CD4-positive, alpha-beta T cell treated with Interleukin-2 at 100 ng/mL for 4 hours (primary cell): ENCODE measurements at places on chromosomes 6 and 20.

DNA sequence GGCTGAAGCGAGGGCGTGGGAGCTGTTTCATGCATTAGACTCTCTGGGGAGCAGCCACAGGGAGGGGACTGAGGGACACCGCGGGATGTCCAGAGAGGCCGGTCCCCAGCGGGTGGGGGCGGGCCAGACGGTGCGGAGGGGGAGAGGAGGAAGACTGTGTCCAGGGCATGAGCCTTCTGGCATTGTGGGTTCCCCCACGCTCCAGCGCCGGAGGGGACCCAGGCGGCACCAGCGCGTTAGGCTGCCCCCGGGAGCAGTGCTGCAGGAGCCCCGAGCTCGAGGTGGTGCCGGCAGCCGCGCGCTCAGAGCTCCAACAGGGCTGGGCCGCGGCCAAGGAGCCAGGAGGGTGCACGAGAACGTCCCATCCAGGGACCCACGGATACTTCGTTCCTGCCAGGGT lies 14.4 kb downstream of the SLC22A3 start:
- no peak for DNase-seq

- no peak for DNase-seq
Measured at GRCh38 chr6:101458336-101458735, 64.8 kb downstream of the GRIK2 start.

- DNase-seq = peak; percentile 71
Measured at GRCh38 chr20:47727170-47727880, 58.0 kb downstream of the SULF2 start.

- no peak for DNase-seq
Measured at GRCh38 chr6:13629459-13630116, 14.5 kb downstream of the NOL7 start.

- DNase-seq = no peak
Measured at GRCh38 chr20:50629670-50630045, 61.7 kb downstream of the RIPOR3 start.
